ENCODE measurements at places on chromosomes 5 and 9.

DNA sequence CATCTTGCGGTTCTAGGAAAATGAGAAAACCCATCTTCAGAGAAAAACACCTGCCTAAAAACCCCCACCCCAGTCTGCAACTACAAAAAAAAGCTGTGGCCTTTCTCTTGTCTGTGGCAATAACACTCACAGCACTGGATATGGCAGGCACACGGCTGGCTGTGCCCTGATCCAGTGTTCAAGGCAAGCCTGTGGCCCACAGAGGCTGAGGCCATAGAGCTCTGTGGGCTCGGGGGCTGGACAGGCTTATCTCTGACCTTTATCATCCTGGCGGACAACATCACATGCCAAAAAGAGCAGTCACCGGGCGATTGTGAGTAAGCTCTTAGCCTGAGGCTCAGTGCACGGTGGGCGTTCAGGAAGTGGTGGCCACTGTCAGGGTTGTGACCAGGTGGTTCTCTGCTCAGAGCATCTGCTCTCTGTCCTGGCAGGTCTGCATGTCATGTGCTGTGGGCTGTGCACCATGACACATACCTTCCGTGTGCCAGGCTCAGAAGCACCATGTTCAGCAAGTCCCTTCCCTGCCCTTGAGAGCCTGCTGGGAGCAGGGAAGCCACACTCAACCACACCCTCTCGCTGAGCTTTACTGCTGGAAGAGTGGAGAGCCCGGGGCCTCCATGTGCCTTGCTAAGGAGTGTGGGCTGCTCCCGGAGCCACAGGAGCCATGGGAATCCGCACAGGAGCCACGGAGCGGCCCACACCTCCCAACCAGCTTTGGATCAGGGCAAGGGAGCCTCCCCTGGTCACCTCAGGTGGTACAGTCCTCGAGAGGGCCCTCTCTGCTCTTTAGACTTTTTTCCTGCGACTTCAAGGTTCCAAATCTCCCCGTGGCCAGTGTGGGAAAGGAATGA is 34.6 kb upstream of the WDR38 start:
- no peak for DNase-seq

DNA sequence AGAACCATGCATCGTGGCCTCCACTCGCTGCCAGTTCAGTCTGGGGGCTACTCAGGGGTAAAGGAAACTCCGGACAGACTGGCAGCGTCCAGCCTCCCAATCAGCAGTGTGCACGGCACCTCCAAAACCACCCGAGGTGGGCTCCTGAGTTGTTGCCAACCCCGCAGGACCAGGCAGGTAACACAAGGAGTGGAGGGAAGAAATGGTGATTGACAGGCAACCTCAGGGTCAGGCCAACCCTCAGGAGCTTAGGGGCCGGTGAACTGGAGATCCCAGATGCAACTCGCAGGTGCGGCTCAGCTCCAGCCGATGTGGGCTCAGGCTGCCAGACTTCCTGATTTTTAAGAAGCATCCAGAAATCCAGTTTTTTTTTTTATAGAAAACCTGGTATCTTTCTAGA is 37.3 kb upstream of the AKNA start:
- no peak for DNase-seq

GRCh38 chr9:136621734-136622093 is 41.0 kb upstream of the EGFL7 start:
- no peak for DNase-seq

DNA sequence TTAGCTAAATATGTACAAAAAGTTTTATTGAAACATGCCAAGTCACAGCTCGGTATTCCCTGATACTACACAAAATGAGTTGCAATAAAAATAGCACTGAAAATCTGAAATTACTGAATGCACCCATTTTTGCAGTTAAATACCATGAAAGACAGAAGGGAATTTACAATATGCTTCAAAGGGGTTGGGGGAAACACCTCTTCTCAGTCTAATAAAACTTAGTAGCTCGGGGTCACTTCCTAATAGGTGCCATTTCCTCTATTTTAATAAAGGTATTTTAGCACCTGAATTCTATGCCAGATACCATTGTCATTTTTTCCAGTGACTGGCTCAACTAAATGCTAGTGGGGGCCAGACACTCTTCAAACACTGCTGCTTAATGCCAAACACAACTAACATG is 204.1 kb upstream of the MEF2C start:
- no peak for DNase-seq

GRCh38 chr5:115558388-115558956 is 13.9 kb upstream of the FEM1C start:
- no peak for DNase-seq

- no peak for DNase-seq
Measured at GRCh38 chr5:132751444-132751843, 4.2 kb downstream of the CCNI2 start.

All from stimulated activated effector memory CD8-positive, alpha-beta T cell treated with anti-CD3 and anti-CD28 coated beads, Interleukin-12 subunit alpha, Interleukin-12 subunit beta, amount 100 ng/mL, for 72 hours (primary cell).